ENCODE measurements at places on chromosomes 7 and 10. TPM values are rescaled to one million over a fixed set of nuclear protein-coding genes. Genes with fewer than 3 reads are reported as not detected.

The OR2A5 gene
- total RNA-seq: not detected

The C10orf95 gene
- total RNA-seq: 0.48 TPM

The MSMB gene
- total RNA-seq: not detected

The CFAP70 gene
- 0.80 TPM for total RNA-seq

The TSC22D4 gene
- total RNA-seq: 87.8 TPM

The TMEM229A gene
- total RNA-seq: not detected

The SKIDA1 gene
- 0.07 TPM for total RNA-seq

The LBX1 gene
- total RNA-seq: not detected

The ANKRD61 gene
- 0.33 TPM for total RNA-seq

The DNAH11 gene
- 0.61 TPM for total RNA-seq

The RASSF4 gene
- 0.77 TPM for total RNA-seq

The RRP12 gene
- 41.8 TPM for total RNA-seq

The PALD1 gene
- 0.41 TPM for total RNA-seq

The HOXA11 gene
- not detected for total RNA-seq

The LGI1 gene
- total RNA-seq: not detected
